ENCODE measurements at places on chromosomes 12 and 14.

- peak; percentile 62 for DNase-seq
These were observed 4.9 kb downstream of the ZBTB39 start for GRCh38 chr12:57001448-57001906.

GRCh38 chr12:120490833-120491512 is 4.9 kb upstream of the DYNLL1 start:
- DNase-seq, result no peak

DNA sequence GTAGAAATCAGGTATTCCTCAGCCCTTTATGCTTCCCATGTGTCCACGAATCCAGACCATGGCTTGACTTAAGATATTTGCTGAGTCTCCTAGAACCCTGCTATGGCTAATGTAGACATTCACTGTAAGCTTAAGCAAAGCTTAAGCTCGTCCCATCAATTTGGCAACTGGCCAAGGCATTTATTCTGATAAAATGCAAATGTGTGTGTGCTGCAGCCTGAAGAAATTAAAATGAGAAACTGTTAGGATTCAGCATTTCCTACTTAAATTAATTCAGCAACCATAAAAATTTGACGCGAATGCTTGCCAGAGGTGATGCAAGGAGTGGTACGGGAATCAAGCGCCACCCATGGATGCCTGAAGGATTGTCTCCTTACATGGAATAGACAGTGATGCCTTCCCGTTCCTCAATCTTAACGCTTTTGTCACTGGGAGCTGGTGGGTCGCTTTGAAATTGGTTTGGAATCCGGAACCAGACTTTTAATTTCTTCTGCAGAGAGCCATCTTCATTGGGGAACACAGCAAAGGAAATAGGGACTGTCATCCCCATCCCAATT is 13.2 kb downstream of the HEBP1 start:
- DNase-seq, result no peak

- no peak for DNase-seq
These were observed 86.8 kb downstream of the NUAK1 start for GRCh38 chr12:106051853-106052531.

- DNase-seq, result no peak
These were observed 14.0 kb downstream of the EMP1 start for GRCh38 chr12:13210236-13211190.

DNA sequence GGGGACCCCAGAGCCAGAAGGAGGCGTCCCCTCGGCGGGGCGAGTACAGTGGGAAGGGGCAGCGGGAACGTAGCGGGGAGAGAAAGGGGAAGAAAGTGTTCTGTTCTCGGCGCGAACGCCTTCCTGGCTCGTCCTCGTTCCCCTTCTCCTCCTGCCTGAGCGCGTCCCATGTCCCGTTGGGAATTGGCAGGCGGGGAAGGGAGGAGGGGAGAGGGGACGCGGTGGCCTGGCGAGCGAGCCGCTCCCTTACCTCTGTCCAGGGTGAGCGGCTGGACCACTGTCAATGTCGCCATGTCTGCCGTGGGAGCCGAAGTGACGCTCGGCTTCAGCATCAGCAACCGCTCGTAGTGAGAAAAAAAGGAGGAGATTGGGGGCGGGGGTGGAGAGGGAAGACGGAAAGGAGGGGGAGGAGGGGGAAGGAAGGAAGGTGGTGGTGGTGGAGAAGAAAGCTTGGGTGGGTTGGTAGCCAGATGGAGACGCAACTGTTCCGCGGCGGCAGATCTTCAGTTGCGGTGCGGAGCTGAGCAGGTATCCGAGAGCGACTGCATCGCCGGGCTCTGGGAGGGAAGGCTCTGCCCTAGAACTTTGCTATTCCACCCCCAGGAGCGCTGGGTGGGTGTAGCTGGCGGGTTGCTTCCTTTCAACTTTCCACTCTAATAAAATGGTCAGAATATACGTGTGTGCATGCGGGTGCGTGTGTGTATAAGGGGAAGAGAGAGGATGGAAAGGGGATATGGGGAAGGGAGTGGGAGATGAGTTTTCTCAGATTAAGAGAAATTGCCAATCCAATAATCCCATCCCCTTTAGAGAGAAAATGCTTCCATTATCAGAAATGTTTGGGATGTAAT is at the start of gene LIN7A:
TSS of gene LIN7A (minus strand) at position 544 of the 848 bp plus-strand sequence. CDS start at position 332, 212 bp downstream.
- DNase-seq, result peak; percentile 16

DNA sequence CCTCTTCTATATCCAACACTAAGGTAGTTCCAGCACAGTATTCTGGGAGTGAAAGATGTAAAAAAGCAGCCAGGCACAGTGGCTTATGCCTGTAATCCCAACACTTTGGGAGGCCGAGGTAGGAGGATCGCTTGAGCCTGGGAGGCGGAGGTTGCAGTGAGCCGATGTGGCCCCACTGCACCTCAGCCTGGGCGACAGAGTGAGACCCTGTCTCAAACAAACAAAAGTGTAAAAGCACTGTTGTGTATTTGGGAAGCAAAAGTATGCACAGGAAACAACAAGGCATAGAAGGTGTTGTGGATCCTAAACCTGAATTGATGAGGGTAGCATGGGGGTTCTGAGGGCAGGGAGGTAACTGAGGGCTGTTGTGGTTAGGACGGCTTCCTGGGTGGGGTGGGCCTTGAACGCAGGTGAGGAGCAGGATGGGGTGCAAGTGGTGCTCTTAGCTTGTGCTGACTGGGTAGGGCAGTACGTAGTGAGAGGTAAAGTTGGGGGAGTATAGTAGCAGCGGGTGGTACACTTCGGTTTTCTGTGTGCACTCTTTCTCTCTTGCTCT is 64.2 kb downstream of the RASSF3 start:
- peak; percentile 81 for DNase-seq

DNA sequence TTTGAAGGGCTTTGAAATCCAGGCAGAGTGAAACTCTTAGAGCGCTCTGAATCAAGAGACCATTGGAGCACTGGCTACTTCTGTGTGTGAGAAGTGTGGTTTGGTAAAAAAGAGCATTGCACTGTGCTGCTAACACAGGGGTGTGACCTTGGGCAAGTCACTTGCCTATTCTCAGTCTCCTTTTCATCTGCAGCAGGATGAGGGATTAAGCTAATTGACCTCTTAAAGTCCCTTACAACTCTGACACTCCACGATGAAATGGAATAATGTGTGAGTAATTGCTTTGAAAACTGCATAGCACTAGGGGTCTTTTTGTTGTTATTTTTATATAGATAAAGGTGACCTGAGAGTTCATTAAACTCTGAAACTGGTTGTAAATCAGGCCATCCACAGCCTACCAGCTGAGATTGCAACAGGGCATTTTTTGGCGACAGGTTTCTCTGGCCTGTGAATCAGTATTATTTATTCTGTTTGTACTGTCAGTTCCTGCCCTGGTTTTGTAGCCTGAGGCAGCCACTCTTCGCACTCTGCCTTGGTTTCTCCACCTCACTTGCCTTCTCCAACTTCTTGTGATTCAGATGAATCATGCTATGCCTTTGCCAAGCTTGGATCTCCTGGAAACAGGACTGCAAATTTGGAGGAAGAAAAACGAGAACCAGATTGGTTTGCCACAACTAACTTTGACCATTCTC is 159.9 kb upstream of the PARP11 start:
- DNase-seq, result no peak

DNA sequence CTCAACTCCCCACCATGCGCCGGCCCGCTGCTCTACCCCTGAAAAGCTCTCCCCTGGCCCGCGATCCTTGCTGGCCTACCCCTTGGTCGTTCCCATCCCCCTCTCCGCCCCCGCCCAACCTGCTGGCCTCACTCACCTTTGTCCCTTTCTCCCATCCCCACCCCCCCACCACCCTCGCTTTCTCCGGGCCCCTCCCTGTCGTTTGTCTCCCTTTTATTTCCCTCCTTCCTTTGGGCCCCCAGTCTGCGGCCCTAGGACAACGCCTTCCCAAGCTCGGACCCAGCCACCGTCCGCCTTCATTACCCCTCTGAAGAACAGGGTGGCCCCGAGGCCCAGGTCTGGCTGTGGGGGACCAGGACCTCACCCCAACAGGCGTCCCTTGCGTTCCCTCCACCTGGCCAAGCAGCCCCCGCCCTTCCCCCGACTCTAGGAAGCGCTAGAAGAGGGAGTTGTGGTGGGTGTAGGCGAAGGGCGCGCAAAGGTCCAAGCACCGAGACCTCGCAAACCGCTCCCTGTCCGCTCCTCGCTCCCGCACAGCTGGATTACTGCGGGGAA is 6.9 kb upstream of the SLC7A7 start:
- no peak for DNase-seq

GRCh38 chr12:121955258-121956237 is 37.2 kb downstream of the CFAP251 start:
- DNase-seq, result no peak

GRCh38 chr12:85516667-85517325 is 236.8 kb downstream of the ALX1 start:
- DNase-seq, result no peak

DNA sequence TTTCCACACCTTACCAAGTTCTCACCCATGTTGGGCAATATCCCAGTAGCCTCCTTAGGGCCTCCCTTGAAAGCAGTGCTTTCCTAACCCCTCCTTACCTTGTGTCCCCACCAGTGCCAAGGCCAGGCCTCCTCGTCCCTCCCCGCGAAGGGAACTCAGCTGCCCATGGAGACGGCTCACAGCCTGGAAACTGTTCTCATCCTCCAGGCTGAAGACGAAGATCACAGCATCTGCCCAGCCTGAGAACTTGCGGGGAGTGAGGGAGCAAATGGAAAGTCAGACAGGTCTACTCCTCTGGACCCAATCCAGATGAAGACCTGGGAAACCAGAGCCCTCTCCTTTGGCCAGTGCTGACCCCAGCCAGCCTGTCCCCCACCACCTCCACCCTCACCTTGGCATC is 4.6 kb downstream of the AGAP2 start:
- no peak for DNase-seq

DNA sequence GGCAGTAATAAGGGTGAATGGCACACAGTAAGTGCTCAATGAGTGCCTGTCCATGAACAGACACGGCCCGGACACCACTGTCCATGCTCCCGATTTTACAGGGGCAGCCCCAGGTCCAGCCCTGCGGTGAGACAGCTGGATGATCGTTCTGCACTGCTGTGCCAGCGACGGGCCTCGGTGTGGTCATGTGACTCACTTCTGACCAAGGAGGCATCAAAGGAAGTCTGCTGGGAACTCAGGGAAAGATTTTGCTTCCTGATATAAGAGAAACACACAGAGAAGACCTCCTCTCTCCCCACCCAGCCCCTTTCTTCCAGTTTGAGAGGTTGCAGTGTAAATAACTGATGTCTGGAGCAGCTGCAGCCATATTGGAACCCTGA is 126.6 kb downstream of the SCARB1 start:
- DNase-seq, result no peak

GRCh38 chr12:64824500-64825142 is at the start of gene TBC1D30:
TSS of gene TBC1D30 (plus strand) at chr12:64824647. CDS start at chr12:64824880, 233 bp downstream.
- DNase-seq, result no peak

GRCh38 chr14:95651821-95652583 is 34.2 kb upstream of the TCL1B start:
- no peak for DNase-seq

DNA sequence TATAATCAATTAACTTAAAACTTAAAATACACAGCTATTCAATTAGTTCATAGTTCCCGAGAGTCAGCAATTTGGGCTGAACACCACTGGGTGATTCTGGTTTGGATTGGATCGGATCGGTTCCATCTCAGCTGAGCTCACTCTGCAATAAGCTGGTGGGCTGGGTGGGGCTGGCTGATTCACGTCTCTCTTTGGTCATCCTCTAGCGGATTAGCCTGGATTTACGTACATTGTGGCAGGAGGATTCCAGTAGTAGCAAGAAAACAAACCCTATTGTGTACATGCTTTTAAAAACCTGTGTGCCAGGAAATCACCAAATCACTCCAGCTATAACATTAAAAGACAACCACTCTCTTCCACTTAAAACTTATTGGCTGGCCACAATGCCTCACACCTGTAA is 3.2 kb upstream of the CLEC4C start:
- no peak for DNase-seq

DNA sequence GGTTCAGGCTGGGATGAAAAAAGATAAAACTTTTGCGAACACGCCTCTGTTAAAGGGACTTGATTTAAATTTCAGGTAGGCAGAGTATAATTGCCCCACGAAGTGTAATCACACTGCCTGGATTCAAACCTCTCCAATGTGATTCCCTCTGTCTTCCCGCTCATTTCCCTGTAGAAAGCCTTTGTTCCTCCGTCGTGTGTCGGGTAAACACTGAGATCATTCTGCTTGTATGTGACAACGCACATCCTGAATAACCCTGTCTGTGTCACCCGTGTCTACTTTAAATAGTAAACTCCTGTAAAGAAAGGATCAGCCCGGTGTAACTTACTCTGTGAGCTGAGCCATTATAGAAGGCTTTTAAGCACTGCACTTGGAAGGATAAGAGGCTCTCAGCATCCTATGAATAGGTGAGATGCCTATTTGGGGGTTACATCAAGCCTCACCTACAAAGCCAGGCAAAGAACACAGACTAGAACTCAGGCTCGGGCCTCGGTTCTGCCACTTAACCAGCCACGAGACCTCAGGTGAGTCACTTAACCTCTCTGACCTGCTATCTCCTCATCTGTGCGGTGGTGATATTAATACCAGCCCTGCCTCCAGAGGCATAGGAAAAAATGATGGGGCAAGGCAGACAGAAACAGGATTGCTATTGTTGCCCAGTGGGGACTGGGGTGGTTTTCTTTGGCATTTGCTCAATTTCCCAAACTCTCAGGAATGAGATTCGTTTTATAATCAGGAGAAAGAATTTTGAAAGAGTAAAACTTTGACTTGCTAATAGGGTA is 74.2 kb downstream of the RBM19 start:
- DNase-seq, result no peak

GRCh38 chr12:124391340-124392261 is 96.7 kb downstream of the RFLNA start:
- DNase-seq, result peak; percentile 77

DNA sequence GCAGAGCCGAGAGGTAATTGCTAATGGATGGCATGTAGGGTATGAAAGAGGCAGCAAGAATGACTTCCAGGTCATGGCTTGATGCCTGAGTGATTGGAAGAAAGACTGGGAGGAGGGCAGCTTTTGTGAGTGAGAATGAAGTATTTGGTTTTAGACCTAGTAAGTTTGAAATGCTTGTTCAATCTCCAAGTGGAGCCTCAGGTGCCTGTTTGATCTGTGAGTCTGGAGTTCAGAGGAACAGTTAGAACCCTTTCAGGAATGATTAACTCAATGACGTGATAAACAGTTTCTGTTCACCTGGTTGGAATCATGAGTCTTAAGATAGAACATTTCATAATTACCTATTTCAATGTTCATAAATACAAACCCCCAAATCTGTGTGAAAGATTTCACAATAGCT is 10.4 kb downstream of the KCNJ8 start:
- no peak for DNase-seq

DNA sequence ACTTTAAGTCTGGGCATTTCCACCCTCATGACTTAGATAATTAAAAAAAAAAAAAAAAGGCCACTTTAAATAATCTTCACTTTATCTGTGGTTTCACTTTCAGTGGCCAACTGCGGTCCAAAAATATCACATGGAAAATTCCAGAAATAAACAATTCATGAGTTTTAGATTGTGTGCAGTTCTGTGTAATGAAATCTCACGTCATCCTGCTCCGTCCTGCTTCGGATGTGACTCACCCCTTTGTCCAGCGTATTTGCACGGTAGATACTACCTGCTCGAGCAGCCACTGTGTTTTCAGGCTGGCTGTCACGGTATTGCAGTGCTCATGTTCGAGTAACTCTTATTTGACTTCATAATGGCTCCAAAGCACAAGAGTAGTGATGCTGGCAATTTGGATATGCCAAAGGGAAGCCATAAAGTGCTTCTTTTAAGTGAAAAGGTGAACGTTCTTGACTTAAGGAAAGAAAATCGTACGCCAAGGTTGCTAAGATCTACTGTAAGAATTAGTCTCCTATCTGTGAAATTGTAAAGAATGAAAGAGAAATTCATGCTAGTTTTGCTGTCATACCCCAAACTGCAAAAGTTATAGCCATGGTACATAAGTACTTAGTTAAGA is 2.4 kb downstream of the E2F7 start:
- DNase-seq, result no peak
